Activated T-cell treated with anti-CD3 and anti-CD28 coated beads for 4 hours (primary cell): ENCODE measurements at places on chromosomes 3 and 15.

- DNase-seq: no peak
Measured at GRCh38 chr3:117853923-117854668, 1144.5 kb downstream of the TUSC7 start.

GRCh38 chr15:65165875-65166274 lies 19.3 kb downstream of the CLPX start:
- DNase-seq: no peak

DNA sequence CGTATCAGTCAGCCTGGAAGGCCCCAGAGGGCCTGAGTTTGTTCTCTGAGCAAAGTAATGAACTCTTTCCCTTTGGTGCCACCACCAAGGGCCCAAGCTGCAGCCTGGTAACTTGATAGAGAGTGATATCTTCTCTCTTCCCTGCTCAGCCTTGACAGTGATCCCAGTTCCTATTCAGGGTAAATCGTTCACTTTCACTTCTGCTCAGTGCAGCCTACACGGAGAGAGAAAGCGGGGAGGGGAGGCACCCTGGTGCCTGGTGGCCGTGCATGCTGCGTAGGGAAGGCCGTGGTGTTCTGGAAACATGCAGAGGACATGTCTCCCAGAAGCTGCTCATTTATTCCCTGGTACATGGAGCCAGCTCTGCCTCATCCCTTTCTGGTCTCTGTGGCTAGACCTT lies 54.9 kb downstream of the KIF9 start:
- DNase-seq: no peak

DNA sequence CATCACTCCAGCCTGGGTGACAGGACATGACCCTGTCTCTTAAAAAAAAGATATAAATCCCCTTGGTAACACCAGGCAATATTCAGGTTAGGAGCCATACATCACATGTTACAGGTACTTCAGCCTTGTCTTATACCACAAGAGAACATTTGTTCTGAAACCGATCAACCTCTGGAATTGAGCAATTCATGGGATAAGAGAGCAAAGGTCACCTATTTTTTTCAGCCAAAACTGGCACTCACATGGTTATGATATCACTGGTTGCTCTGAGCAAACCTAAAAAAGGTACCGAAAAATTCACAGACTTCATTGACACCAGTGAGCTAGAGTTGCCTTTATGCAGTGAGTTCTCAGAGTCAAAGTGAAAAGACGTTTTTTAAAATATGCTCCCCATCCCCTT lies 9.1 kb downstream of the SPICE1 start:
- DNase-seq: no peak

DNA sequence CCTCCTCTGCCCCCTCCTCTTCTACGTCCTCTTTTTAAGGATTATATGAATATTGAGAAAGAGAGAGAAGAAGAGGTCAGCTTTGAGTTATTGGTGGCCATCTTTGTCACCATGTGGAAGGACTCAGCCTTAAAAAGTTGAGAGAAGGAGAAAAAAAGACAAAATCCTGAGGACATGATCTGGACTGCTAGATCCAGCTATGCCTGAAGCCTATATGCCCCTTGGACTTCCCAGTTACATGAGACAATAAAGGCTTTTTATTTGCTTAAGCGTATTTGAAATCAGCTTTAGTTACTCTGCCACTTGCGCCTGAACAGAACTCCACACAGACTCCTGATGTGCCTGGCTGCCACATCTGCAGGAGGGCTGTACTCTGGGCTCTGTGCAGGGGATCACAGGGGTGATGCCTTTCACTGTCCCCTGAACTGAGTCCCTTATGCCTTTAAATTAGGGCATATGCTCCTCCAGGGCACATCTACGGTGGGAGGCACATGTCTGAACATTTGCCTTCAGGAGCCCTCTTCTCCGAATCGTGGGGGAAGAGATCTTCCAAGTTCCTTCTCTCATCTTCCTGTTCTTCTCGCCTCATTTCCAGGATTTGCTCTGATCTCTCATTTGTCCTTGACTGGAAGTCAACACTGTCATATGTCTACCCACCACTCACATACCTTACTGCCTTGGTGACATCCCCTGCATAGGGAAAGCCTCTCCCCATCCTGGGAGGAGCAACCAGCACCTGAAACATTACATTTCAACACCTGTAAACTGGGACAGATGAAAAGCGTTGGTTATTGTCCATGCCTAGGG lies 14.0 kb upstream of the PLA2G4E start:
- DNase-seq: no peak

DNA sequence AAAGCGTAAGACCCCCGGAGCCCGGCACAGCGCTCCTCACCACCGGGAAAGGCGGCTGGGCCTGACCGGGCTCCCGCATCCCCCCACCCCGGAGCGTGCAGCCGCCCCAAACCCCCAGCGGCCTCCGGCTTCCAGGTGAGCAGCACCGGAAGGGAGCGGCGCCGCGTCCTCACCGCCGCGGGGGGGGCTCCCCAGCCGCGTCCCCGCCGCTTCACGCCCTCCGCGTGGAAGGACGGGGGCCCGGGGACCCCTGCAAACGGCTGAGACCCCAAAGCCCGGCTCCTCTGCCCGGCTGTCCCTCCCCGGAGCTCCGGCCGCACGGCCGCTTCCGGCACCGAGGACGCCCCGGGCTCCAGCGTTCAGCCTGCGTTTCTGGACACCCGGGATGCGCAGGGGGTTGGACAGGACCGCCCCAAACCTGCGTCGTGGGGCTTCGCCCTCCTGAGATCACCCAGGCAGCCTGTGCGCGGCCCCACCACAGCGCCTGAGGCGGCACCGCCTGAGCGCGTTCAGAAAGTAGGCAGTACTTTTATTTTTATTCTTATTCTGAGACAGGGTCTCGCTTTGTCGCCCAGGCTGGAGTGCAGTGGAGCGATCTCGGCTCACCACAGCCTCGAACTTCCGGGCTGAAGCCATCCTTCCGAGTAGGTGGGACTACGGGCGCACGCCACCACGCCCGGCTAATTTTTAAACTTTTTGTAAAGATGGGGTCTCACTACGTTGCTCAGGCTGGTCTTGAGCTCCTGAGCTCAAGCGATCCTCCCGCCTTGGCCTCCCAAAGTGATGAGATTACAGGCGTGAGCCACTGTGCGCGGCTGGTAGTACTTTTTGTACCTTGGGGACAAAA lies 51.6 kb upstream of the BLM start:
- DNase-seq: no peak

DNA sequence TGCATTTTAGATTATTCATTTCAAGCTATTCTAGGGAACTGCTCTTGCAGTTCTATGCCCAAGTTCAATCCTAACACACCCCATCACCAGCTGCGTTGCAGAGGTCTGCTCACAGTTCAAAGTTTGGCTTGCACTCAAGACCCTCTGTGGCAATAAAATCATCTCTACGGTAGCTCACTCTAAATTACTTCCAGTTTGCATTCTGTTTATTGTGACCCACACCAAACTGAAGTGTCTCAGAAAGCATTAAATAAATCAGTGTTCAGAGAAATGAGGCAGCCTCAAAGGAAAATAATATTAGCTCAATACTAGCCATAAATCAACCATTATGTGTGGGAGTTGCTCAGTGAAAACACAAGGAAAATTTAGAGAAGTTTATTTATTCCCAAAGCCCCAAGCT lies 250.3 kb downstream of the MAGI1 start:
- no peak for DNase-seq

GRCh38 chr3:196518966-196519717 lies 4.0 kb upstream of the SMCO1 start:
- peak; percentile 44 for DNase-seq

- no peak for DNase-seq
Measured at GRCh38 chr3:18891641-18892040, 256.7 kb upstream of the KCNH8 start.

DNA sequence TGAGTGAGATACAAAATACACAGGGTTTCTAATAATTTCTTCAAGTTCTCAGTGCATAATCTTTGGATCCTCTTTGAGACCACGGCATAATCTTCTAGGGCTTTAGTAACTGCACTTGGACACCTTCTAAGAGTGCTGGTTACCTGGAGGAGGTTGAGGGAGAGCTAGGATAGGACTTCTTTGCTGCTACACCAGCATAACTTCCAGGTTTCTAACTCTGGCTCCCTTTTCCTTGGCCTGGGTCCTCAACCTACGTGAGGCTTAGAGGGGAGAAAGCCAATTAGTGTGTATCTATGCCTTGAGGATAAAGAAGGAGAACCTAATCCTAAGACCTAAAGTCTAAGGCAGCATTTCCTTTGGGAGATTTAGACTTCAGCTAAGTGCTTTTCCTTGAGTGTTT lies 184.8 kb downstream of the LSAMP start:
- DNase-seq: no peak

DNA sequence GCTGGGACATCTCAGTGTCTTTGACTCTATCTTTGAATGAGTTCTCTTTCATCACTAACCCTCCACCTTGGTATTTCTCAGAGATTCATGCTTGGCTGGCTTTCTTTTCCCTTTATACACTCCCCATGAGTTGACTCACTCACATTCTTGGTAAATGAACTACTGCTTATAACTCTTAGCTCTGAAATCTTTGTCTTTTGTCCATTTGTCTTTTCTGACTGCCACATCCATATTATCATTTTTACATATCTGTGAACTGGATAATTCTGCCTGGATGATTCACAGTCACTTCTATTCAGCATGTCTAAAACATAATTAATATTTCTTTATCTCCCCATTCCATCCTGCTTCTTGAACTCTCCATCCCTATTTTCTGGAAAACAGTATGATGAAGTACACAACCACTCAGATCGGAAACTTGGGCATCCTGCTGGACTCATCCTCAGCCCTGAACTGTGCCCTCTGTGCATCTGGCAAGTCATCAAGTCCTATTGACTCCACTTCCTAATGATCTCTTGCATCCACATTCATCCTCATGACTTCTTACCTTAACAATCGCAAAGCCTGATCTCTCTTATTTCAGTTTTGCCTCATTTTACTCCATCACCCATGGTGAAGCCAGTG lies 66.9 kb downstream of the KCNAB1 start:
- DNase-seq: no peak
